T-cell (primary cell): ENCODE measurements at places on chromosomes 12 and 14.

DNA sequence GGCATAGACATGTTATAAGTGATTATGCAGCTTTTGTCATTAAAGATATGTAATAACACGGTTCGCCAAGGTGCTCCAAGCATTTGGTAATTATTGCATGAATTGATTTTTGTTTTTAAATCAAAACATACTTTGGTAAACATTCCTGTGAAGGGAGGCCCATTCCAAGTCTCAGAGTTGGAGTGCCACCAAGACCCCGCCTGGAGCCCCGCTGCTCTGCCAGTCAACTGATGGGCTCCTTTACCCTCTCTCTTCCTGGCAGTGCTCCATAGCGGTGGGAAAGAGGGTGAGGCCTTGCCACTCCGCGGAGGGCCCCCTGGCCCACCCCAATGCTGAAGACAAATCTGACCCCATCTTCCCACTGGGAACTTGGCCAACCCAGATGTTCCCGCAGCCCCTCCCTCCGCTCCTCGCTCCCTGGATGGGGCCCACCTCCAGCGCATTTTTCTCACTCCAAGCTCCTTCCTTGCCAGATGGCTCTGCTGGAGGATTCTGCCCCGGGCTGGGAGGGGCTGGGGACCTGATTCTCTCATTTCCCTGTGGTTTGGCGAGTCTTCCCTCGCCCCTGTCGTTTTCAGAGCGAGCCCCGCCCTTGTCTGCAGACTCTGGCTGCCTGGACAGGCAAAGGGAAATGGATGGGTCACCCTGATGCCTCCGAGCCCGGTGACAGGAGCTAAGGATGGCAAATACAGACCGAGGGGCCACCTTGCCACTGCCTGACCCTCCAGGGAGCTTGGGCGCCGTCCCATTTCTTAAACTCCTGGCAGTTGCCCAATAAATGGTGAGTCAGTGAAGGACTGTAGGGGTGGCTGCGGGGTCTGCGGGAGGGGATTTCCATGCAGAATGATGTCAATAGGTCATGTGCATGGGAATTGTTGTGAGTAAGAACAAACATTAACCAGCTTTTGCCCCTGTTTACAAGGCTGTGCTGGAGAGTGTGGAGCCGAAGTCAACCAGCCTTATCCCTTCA lies 9.2 kb upstream of the PAPLN start:
- no peak for DNase-seq

- no peak for DNase-seq
These were observed 2.4 kb downstream of the GNG2 start for GRCh38 chr14:51862860-51863259.

DNA sequence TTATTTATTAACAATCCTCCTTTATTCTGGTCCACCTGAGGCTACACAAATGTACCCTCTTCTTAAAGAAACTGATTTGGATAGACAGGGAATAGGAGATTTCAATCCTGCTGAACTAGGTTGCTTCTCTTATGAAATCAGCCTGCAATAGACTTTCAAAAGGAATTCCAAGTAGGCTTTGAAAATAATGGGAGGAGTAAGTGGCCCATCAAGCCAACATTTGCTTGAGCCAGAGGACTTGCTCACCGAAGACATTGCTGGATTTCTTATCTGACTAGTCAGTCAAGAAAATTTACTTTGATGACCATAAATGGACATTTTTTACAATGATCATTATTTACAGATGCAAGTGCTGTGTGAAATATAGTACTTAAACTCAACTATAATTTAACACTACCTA lies 82.8 kb upstream of the RASSF8 start:
- DNase-seq = no peak

GRCh38 chr12:53999559-54000115 lies 324 bp upstream of the HOXC9 start:
- no peak for DNase-seq

- no peak for DNase-seq
These were observed 16.0 kb upstream of the CCT2 start for GRCh38 chr12:69569236-69569635.

DNA sequence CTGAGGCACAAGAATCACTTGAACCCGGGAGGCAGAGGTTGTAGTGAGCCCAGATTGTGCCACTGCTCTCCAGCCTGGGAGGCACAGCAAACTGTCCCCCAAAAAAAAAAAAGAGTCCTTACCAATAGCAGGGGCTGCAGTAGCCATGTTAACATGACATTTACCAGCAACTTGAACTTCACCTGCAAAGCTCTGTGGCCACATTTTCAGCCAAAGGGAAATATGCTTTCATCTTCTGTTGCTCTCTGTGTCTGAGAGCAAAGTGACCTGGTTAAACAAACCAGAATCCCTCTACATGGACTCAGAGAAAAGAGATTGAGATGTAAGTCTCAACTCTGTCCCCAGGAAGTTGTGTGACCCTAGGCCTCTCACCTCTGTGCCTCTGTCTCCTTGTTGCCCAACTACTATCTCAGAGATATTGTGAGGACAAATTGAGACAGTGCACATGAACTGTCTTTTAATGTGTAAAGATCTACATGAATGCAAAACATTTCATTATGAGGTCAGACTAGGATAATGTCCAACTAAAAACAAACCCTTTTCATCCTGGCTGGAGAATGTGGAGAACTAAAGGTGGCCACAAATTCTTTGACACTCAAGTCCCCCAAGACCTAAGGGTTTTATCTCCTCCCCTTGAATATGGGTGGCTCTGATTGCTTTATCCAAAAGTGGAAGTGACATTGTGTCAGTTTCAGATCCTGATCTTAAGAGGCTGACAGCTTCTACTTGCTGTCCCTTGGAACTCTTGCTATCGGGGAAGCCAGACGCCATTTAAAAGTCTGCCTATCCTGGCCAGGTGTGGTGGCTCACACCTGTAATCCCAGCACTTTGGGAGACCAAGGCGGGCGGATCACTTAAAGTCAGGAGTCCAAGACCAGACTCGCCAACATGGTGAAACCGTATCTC lies 24.7 kb upstream of the P2RX4 start:
- no peak for DNase-seq

GRCh38 chr14:34335968-34336367 lies 126.1 kb downstream of the SPTSSA start:
- no peak for DNase-seq

GRCh38 chr12:116384691-116385485 lies 107.4 kb upstream of the MED13L start:
- no peak for DNase-seq

- DNase-seq = no peak
These were observed 44.8 kb downstream of the FOXN4 start for GRCh38 chr12:109264095-109264942.

- peak; percentile 87 for DNase-seq
These were observed 20.0 kb downstream of the CKAP4 start for GRCh38 chr12:106227641-106228319.

- DNase-seq = peak; percentile 40
These were observed 3.2 kb downstream of the THTPA start for GRCh38 chr14:23559010-23559925.

- DNase-seq = peak; percentile 32
These were observed 20.9 kb upstream of the NUDT14 start for GRCh38 chr14:105201925-105202513.

DNA sequence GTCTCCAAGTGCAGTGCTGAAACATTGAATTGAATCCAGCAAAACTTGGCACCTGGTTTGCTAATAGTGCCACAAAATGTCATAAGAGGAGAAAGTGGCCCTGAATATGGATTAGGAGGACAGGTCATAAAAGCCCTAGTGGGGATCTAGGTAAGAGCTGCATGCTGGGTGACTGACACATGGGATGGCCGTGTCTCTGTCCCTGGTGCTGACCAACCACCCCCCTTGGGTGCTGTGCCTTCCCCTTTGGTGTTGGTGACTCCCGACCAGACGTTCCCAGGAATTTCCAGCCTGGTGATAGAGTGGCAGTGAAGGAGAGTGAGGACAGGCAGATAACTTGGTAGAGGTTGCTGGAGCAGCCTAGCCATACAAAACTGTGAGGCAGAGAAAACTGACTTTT lies 142.8 kb downstream of the VRK1 start:
- DNase-seq = no peak

DNA sequence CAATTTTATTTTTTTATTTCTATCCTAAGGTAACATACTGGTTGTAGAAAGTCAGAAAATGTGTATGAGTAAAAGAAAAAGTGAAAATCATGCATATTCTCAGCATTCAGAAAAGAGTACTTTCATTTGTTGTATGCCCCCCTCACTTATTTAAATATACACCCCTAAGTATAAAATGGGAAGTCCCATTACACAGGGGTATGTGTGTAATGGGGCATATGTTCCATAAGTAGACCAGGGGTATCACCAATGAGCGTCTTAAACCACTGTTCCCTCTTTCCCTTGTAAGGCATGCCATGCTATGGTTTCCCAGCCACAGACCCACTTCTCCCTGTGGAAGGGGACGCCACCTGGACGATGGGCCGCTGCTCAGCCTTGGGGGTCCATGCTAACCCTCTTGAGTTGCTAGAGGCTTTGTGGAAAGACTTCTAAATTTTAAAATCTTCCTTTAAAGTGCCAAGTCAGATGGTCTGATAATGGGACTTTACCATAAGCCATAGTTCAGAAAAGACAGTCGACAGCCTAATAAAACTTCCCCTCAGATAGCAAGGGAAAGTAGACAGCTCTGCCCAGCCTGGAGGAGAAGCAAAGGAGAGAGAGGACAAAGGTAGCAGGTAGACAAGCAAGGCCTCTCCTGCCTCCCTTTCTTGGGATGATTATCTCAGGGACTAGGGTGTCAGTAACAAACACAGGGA lies 118.2 kb downstream of the ZFP36L1 start:
- no peak for DNase-seq

DNA sequence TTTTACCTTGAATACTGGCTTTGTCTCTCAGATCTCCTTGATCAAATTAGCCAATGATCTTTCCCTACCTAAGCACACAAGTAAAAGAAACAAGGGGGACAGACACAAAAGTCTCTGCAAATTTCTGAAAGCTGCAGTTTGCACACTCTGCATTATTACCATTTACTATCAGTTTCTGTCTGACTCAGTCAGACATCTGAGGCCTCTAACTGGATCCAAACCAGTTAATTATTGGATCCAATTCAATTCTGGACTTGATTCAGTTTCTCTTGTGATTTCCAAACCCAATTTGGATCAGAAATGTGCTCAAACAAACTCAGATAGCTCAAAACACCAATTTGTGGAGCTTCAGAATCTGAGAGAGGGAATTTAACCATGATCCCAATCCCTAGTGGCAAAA lies 16.6 kb downstream of the SSTR1 start:
- DNase-seq = no peak

GRCh38 chr14:97776890-97777558 lies 979.8 kb downstream of the VRK1 start:
- DNase-seq = no peak

- no peak for DNase-seq
These were observed 743.9 kb upstream of the FLRT2 start for GRCh38 chr14:84785996-84786395.

GRCh38 chr14:34873589-34874385 lies 1.4 kb downstream of the BAZ1A start:
- peak; percentile 79 for DNase-seq

DNA sequence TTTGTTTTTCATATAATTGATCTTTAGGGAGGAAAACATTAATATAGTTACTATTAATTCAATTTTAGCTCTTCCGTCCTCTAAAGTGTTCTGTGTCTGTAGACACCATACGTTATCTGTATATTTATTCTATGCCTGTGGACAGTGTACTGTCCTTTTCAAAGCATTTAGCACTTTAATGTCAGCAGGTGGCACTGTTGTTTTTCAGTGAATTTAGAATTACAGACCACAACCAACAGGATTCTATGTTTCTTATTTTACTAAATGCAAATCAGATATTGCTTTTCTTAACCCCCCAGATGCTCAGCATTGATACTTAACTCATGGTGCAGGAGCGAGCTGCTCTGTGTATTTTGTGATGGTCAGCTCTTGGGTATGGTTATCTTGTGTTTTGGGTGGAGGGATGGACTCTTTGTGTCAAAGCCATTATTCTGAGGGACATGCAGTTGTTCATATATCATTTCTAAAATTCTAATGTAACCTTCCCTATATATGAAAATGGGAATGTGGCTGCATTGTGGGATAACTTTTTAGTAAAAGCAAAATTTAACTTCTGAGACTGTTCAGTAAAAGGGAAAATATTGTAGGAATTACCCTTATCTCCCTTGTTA lies 65.2 kb downstream of the PAPOLA start:
- no peak for DNase-seq

GRCh38 chr12:89960011-89960507 lies 251.4 kb upstream of the ATP2B1 start:
- no peak for DNase-seq

- DNase-seq = no peak
These were observed 8.8 kb upstream of the KCNK13 start for GRCh38 chr14:90053044-90053443.

DNA sequence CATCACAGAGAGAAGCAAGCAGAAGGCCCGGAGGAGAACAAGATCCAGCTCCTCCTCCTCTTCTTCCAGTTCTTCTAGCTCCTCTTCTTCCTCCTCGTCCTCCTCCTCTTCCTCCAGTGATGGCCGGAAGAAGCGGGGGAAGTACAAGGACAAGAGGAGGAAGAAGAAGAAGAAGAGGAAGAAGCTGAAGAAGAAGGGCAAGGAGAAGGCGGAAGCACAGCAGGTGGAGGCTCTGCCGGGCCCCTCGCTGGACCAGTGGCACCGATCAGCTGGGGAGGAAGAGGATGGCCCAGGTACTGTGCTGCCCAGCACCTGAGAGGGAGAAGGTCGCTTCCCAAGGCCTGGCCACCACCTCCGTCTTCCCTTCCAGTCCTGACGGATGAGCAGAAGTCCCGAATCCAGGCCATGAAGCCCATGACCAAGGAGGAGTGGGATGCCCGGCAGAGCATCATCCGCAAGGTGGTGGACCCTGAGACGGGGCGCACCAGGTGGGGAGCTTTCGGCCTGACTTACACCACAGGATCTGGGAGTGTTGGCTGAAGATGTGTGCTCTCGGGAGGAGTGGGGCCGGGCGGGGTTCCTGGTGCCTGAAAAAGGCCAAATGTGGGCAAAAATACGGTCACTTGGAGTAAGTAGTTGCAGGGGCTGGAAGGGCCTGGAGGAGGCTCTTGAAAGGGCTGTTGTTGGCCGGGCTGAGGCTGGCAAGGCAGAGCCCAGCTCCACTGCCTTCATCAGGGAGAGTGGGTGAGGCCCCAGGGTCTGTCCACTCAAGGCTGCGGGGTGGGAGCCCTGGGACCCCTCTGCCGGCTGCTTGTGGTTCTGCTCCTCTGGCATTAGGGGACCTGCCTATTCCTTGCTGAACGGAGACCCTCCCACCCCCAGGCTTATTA lies 1.4 kb downstream of the ARL6IP4 start:
- no peak for DNase-seq

- DNase-seq = no peak
These were observed 19.3 kb upstream of the KCNH3 start for GRCh38 chr12:49519574-49519936.

- no peak for DNase-seq
These were observed 1.3 kb downstream of the MARS1 start for GRCh38 chr12:57489157-57489641.

- DNase-seq = no peak
These were observed 113.3 kb downstream of the FOXN3 start for GRCh38 chr14:89303456-89304435.
